Left ventricle myocardium inferior (tissue), 1 donor: ENCODE measurements at places on chromosomes 5 and 9. TPM values are rescaled to one million over a fixed set of nuclear protein-coding genes. Genes with fewer than 3 reads are reported as not detected.

- DNase-seq: no peak
These were observed 349.0 kb upstream of the TARS1 start for GRCh38 chr5:33091571-33092363.

DNA sequence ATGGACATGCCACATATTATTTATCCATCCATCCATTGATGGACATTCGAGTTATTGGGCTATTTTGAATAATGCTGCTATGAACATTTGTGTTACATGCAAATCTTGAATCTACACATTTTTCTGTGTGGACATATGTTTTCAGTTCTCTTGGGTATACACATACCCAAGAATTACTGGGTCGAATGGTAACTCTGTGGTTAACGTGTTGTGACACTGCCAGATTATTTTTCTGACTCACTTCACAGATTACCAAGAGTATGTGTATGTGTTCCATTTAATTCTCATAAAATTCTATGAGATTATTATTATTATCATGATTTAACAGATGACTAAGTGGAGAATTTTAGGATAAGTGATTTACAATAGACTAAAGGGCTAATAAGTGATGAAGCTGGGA, 26.7 kb downstream of the CYFIP2 start:
- no peak for DNase-seq

DNA sequence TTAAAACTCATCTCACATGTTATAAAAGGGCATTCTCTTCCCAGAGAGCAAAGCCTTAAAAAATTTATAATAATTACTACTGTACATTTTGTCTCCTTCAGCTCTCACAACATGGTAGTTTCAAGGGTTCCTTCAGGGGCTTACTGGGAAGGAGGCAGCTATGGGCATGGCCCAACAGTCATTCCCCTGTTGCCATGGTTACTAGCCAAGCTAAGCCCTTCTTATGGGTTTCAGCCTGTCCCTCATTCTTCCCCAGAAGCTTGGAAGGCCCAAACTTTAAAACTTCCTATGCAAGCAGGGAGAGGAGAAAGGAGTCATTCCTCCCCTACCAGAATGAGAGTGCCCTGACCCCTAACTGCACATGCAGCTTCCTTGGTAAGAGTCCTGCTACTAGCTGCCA, 82.2 kb upstream of the CNTLN start:
- no peak for DNase-seq

GRCh38 chr9:15231788-15232635, 75.0 kb downstream of the TTC39B start:
- no peak for DNase-seq

DNA sequence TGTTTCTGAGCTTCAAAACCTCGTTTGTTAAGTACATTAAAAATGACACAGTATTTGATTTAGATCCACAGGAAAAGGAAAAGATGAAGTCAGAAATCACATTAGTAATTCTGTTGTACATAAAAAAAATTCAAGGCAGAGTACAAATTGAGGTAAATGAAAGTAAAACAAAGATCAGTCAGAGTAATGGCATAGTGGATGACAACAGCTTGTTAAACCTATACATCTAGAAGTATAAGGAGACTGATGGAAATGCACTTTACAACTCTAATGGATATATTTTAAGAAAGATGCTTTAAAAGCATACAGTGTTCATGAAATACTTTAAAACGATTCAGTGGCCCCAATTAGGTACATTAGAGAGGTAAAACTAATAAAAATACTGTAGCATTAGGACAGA, 631.3 kb upstream of the SEMA6A start:
- no peak for DNase-seq

GRCh38 chr5:160675988-160676387, 176.0 kb downstream of the ATP10B start:
- no peak for DNase-seq

GRCh38 chr5:59863777-59864176, 29.7 kb downstream of the PDE4D start:
- DNase-seq: no peak

DNA sequence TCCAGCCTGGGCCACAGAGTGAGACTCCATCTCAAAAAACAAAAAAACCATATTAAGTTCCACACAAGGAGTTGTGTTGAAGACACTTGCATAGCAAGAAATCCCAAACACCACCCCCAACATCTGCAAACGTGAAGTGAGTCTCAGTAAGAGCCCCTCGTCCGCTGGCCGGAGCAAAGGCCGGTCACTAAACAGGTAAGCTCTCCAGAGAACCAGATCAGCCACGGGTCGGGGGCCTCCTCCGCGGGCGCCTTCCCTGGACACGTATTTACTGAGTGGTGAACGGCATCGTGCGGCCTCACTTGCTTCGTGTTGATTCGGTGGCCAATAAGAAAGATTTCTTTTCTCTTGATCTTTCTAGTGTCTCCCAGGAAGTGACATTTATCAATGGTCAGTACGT, 93.6 kb downstream of the MRPL36 start:
- DNase-seq: no peak

- DNase-seq: no peak
These were observed 207.4 kb downstream of the DAB2IP start for GRCh38 chr9:121858788-121859187.

GRCh38 chr9:68480807-68481206, 59.9 kb downstream of the TMEM252 start:
- DNase-seq: no peak

- no peak for DNase-seq
These were observed 54.4 kb upstream of the RUFY1 start for GRCh38 chr5:179495906-179496455.

- DNase-seq: no peak
These were observed 335.3 kb downstream of the DIRAS2 start for GRCh38 chr9:90307167-90307833.

- no peak for DNase-seq
These were observed 257.6 kb downstream of the ARHGEF28 start for GRCh38 chr5:73883646-73884045.

- no peak for DNase-seq
These were observed 136.7 kb upstream of the TNFAIP8 start for GRCh38 chr5:119218830-119219782.

DNA sequence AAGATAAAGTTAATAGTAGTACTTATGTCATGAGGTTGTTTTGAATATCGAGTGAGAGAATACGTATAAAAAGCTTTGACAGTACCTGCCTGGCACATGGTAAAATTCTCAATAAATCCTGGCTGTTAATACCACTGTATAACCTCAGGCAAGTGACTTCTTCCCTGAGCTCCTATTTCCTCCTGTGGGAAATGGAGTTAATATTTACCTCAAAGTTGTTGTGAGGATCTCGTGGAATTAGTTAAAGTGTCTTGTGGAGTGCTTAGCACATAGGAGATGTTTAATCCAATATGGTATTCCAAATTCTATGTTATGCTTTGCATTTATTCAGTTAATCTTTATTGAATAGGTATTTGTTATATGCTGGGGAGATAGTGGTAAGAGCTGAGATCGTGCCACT, 18.5 kb downstream of the FOCAD start:
- DNase-seq: no peak

DNA sequence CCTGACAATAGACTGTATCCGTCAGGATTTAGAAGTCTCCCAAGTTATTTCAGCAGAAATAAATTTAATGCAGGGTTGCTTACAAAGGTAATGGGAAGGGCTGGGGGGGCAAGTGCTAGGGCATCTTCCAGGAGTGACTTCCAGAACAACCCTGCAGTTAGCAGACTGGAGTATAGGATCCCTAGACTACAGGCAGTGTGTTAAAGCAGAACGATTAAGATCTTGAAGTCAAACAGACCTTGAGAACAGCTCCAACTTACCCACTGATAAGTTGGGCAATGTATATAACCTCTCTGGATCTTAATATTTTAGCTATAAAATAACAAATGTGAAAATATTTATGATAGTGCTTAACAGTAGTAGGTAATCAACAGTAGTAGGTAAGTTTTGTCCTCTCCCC, 113.6 kb upstream of the LIFR start:
- DNase-seq: no peak

DNA sequence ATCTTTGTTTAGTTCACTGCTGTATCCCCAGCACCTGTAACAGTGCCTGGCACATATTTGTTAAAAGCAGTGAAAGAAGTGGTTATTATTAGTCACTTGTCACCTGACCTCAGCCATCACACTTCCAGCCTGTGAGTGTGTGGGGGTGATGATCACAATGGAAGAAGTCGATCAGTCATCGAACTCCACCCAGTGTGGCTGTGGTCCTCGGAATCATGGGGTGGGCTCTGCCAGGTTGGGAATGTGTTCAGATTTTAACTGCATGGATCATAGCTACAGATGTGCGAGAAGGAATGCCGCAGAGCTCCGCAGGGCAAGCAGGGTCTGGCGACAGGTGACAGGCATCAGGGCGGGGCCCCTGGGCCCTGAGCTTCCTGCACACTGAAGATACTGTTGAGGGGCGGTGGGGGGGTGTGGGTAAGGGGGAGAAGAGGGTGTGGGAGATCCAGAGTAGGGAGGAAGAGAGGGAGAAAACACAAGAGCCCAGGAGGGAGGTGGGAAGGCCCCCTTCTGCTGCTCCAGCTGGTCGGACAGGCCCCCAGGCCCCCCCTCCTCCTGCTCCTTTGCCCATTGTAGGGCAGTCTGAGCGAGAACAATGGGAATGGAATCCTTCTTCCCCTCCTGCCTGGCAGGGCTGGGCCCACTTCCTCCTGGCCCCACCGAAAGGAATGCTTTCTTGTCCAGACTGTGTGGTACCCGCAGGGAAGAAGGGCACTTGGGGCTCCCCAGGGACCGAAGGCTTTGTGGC, 89.6 kb downstream of the SPRY4 start:
- no peak for DNase-seq

DNA sequence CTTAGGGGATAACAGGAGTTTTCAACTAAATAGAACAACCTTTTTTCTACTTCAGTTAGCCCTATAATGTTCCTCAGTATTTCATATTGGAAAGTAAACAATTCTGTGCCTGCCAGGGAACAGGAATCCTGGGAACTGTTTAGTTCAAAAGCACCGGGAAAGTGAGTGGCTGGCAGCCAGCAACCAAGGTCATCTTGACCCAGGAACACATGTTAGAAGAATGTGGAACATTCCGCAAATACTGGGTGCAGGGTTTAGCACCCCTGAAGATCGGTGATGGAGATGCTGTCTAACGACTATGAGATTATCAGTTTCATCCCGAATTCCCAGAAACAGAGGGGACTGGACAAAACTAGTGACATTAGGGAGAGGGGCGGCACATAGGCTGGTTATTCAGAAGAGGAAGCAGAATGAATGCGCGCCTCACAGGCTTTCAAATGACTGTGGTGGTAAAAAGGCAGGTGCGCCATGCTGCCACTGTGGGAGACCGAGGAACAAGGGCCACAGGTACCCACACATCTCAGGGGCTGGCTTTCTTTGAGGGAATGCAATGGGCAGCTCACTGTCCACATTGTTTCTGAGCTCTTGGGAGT, 51.2 kb downstream of the IPPK start:
- no peak for DNase-seq

DNA sequence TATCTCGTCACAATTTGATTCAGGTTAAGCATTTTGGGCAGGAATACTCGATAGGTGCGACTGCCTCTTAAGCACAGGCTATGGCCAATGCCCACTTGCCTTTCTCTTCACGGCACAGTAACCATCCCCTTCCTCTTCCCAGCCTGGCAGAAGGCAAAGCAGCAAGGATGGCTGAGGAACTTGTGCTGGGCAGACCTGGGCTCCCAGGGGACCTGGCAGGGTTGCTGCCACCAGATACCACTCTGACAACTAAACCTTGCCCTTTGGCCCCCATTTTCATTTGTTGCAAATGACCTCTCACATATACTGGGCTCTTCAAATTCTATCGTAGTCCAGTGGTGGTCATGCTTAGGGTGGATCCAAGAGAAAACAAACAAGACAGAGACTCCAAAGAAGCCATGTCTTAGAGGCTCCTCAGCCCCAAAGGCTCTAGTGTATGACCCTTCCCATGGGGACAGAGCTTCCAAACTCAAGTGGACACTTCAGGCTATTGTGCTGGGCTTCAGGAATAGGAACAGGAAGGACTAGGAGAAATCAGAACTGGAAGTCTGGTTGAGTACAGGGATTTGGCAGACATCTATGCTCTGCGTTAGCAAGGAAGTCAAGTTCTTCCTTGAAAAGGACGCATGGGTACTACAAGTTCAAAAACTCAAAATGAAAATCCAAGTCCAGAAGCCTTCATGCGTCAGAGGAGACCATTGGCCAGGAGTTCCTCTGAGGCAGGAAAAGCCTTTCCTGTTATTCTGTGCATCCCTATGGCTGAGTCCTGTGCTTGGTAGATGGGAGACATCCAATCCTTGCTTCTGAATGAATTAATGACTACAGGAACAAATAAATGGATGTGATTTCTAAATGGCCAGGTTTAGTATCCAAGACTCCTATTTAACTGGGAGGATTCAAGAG, 64.6 kb upstream of the PLPP1 start:
- no peak for DNase-seq

DNA sequence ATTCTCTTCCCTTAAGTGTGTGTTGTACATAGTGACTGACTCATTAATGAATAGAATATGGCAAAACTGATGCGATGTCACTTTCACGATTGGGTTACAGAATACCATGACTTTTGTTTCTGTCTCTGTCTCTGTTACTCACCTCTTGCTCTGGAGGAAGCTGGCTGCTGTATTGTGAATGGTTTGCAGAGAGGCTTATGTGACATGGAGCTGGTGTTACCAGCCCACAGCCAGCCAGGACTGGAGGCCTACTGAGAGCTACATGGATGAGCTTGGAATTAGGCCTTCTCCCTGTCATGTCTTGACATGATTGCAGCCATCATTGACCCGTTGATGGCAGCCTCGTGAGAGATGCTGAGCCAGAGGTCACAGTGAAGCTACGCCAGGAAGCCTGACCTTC, 161.9 kb downstream of the TAF11L14 start:
- no peak for DNase-seq

- DNase-seq: no peak
These were observed 215.7 kb upstream of the OTULINL start for GRCh38 chr5:14365831-14366430.

DNA sequence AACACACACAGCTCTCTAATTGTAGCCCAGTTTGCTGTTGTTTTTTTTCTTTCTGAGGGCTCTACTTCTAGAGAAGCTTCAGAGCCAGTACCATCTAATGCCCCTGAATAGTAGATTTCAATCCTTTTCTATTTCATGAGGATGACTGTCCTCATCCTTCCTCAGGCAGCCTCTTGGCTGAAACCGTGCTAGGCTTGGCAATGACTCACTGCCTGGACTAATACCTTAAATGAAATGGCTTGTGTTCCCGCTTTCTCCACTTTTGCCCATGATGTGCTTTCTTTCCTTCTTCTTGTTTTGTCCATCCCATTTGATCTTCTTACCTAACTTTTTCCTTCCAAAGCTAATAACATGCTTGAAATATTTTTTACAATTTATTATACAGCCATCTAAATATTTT, 80.1 kb downstream of the ITGA1 start:
- DNase-seq: no peak

DNA sequence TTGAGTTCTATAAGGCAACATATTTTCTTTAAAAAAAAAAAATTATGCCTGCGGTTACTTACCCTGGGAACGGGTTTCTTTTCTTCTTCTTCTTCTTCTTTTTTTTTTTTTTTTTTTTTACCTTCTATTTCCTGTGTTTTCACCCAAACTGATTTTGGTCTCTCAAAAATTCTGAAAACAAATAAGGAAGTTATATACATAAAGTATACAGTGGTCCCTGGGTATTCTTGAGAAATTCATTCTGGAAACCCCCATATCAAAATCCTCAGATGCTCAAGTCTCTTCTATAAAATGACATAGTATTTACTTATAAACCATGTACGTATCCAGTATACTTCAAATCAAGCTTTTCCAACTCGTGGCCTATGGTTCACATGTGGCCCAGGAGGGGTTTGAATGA, 326.7 kb downstream of the MAT2B start:
- DNase-seq: no peak

Gene LCN1
- total RNA-seq: not detected

Gene MARCOL
- not detected for total RNA-seq

Gene SHISAL2B
- not detected for total RNA-seq

Gene EXD3
- total RNA-seq: 9.2 TPM

Gene LCN2
- total RNA-seq: not detected

Gene ELAVL2
- total RNA-seq: 0.08 TPM

Gene SLC44A1
- 27.0 TPM for total RNA-seq
